ENCODE measurements at places on chromosomes 6 and 20. TPM values are rescaled to one million over a fixed set of nuclear protein-coding genes. Genes with fewer than 3 reads are reported as not detected.
A peak's percentile ranks its signal among the peaks of the same experiment; 100 is the strongest.

DNA sequence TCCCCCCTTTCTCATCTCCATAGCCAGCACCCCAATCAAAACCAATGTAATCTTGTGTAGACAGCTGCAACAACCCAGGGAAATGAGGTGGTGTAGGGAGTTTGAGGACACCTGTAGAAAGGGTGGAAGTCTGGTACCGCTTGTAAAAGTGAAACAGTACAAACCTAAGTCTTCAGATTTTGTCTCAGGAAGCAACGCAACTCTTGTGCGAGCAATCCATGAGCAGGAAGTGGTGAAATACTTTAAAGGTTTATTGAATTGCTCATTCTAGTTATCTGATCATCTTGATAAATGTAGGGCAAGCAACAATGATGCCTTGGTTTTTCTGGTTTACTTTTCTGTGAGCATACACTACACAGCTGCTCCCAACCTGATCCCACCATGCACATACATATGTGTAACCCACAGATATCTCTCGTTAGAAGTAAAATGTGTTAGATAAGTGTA lies 71.1 kb upstream of the THEMIS start:
- peak overlapping the region; percentile 86 for H3K27ac ChIP-seq
- peak; percentile 38 for DNase-seq
- H3K4me1 ChIP-seq = peaks cover 46% of the 10 kb centered on the region
- H3K27me3 ChIP-seq = peaks cover 3% of the 10 kb centered on the region
- peak overlapping the region; percentile 48 for H3K4me3 ChIP-seq

- DNase-seq = no peak
- H3K27me3 ChIP-seq = peaks cover 3% of the 10 kb centered on the region
- H3K4me1 ChIP-seq = no peaks in the 10 kb centered on the region
- H3K4me3 ChIP-seq = no peak overlapping the region
- H3K27ac ChIP-seq = no peak overlapping the region
Measured at GRCh38 chr6:149244105-149244504, 73.4 kb upstream of the TAB2 start.

The PRIM2 gene
- polyA plus RNA-seq = 7.7 TPM

The MAN1A1 gene
- polyA plus RNA-seq = 33.9 TPM

The SASH1 gene
- not detected for polyA plus RNA-seq

- no peak overlapping the region for H3K27ac ChIP-seq
- DNase-seq = no peak
- H3K4me1 ChIP-seq = peaks cover 2% of the 10 kb centered on the region
Measured at GRCh38 chr6:155158030-155158843, 105.6 kb upstream of the CLDN20 start.

The VGLL2 gene
- not detected for polyA plus RNA-seq

The KCNQ5 gene
- polyA plus RNA-seq = 1.3 TPM

The NKAIN4 gene
- polyA plus RNA-seq = not detected

The CPNE5 gene
- 0.29 TPM for polyA plus RNA-seq

- H3K4me3 ChIP-seq = peak overlapping the region; percentile 91
- H3K27me3 ChIP-seq = peaks cover 14% of the 10 kb centered on the region
- H3K27ac ChIP-seq = peak overlapping the region; percentile 95
- peaks cover 20% of the 10 kb centered on the region for H3K36me3 ChIP-seq
- H3K4me1 ChIP-seq = peaks cover 49% of the 10 kb centered on the region
Measured at GRCh38 chr20:62142252-62143080, 728 bp downstream of the PSMA7 start.

GRCh38 chr6:14509120-14509519 lies 391.5 kb downstream of the CD83 start:
- H3K27ac ChIP-seq = no peak overlapping the region
- H3K4me3 ChIP-seq = no peak overlapping the region
- no peaks in the 10 kb centered on the region for H3K36me3 ChIP-seq
- DNase-seq = no peak
- H3K4me1 ChIP-seq = peaks cover 17% of the 10 kb centered on the region
- H3K27me3 ChIP-seq = peaks cover 6% of the 10 kb centered on the region

DNA sequence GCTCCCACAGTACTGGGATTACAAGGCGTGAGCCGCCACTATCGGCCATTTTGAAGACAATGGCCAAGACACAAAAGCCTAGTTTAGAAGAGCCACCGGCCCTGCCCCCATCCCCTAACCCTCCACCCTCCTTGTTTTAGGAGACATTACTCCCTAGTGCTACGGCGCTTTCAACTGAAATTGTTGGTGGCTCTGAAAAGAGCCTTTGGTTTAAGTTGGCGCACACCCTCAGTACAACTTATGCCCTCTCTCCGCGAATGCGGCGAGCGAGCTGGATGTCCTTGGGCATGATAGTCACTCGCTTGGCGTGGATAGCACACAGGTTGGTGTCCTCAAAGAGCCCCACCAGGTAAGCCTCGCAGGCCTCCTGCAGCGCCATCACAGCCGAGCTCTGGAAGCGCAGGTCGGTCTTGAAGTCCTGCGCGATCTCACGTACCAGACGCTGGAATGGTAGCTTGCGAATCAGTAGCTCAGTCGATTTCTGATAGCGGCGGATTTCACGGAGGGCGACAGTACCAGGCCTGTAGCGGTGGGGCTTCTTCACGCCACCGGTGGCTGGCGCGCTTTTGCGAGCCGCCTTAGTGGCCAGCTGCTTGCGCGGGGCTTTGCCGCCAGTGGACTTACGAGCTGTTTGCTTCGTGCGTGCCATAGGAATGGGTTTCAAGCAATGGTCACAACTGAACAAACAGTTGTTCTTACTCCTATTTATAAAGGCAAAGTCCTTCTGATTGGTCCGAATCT lies 114.9 kb upstream of the BTN3A2 start:
- peaks cover 10% of the 10 kb centered on the region for H3K27me3 ChIP-seq
- H3K4me1 ChIP-seq = peaks cover 42% of the 10 kb centered on the region
- H3K36me3 ChIP-seq = no peaks in the 10 kb centered on the region
- H3K27ac ChIP-seq = peak overlapping the region; percentile 94
- peak overlapping the region; percentile 99 for H3K4me3 ChIP-seq

DNA sequence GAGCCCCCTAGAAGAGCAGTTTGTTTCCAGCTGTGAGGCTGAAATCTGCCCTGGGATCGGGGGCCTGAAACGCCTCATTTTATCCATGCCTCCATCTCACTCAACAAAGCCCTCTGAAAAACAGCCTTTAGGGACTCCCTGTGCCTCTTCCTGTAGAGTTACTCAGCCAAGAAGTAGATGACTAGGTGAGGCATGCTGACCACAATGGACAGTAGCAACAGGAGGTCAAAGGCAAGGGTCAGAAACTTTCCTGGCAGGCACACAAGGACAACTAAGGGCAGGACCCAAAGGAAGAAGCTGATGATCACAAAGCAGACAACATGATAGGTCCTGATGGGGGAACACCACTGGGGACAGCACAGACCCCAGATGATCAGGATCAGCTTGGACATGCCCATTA lies 12.8 kb downstream of the MAS1L start:
- H3K27ac ChIP-seq = no peak overlapping the region
- H3K4me3 ChIP-seq = no peak overlapping the region
- H3K4me1 ChIP-seq = no peaks in the 10 kb centered on the region
- no peaks in the 10 kb centered on the region for H3K36me3 ChIP-seq

Data from immature natural killer cell (primary cell).